ENCODE measurements at places on chromosomes 6 and 20. TPM values are rescaled to one million over a fixed set of nuclear protein-coding genes. Genes with fewer than 3 reads are reported as not detected.

Gene CRISP3
- total RNA-seq = 117 TPM

Gene CASS4
- 0.91 TPM for total RNA-seq

Gene BCAS4
- total RNA-seq = 12.2 TPM

Gene GJA1
- 74.2 TPM for total RNA-seq

Gene PFDN4
- total RNA-seq = 25.3 TPM

Gene ADGRF5
- total RNA-seq = 25.9 TPM

Gene NOL4L
- total RNA-seq = 40.7 TPM

Gene LINC00237
- not detected for total RNA-seq

Gene TRIM31
- total RNA-seq = 0.78 TPM

Gene COL9A1
- 0.47 TPM for total RNA-seq

Measured in ureter (tissue), 1 donor.